ENCODE measurements at places on chromosomes 2 and 18.

DNA sequence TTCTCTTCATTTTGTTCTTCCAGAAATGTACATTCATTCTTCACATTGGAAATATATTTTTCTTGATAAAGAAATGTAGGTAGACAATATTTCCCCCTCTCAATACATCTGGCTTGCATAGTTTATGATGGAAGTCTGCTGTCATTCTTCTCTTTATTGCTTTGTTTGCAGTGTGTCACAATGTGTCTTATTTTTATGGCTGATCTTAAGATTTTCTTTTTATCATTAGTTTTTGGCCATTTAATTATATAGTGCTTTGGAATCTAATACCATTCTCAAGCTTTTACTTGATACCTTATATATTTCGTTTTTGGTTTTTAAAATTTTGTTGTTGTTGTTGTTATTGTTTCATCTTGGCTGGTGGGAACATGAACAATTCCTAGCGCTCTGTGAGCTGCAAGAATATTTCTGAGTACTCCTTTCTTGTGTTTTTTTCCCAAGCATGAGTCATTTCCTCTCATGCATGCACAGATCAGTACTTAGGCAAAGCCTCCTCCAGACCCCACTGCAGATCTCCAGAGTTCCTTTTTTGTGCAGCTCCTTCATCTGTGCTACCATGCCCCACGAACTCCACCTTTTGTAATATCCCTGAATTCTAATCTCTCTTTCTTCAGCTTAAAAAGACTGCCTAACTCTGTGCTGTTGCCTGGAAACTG is 13.7 kb upstream of the MMADHC start:
- DNase-seq = no peak

- no peak for DNase-seq
These were observed 56.3 kb upstream of the GULP1 start for GRCh38 chr2:188235364-188235763.

- no peak for DNase-seq
These were observed 212.5 kb downstream of the GBX2 start for GRCh38 chr2:235955664-235956063.

- DNase-seq = no peak
These were observed 77.6 kb downstream of the EPC2 start for GRCh38 chr2:148721991-148722777.

- DNase-seq = no peak
These were observed 12.2 kb downstream of the SPATA3 start for GRCh38 chr2:231008131-231008530.

DNA sequence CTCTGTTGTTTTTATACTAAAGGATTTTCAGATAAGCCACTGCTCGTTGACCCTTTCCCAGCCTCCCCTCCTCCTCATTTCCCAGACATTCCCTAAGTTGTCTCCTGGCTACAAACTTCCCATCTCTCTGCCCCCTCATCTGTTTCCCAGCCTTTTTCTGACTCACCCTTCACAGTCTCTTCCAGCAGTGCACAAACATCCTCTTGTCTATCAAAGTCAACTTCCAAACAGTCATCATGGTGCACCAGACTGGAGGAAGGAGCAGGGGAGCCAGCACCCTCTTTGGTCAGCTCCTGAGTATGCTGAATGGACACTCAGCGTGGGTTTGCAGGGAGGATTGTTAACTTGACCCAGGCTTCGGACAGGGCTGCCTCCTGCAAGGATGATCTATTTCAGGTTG is 26.6 kb upstream of the SPRED2 start:
- DNase-seq = no peak

DNA sequence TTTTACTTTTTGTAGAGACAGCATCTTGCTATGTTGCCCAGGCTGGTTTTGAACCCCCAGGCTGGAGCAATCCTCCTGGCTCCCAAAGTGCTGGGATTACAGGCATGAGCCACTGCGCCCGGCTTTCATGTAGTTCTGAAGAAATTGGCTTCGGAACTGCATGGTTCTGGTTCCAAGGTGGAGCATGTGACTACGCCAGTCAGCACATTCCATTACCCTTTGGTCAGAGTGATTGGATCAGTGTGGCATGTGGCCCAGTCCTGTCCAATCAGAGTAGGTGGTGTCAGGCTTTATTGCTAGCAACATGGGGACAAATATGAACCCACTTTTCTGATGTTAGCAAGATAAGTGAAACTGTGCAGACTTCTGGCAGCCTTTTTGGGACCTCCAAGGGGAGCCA is 16.3 kb upstream of the ATOH8 start:
- DNase-seq = no peak

DNA sequence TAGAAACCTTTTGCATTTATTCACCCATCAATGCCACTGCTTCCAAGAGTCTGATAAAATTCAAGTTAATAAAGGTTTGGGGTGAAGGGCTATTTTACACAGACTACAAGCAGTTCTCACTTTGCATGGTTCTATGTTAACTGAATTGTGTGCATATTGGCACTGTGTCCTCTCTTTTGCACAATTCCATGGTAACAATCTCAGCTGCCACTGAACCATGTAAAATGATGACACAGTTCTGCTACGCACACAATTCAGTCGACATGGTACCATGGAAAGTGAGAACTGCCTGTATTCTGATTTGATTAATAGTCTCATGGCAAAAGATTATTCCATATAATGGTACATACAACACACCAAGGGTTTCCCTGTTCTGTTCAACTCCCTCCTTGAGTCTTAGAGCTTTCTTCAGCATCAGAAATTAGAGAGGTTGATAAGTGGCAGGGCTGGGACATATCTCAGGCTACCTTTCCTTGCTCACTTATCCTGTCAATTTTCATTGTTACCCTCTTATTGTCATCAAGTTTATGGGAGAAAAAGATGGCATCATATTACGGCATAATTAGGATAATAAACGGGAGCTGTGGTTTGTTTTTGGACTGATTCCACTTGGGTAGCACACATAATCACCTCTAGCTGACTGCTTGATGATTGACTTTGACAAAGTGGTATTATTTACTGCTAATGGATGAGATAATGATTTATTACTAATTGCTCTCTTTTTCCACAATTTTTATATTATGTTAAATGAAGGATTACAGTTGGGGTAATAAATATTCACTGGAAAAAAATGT is 139.3 kb upstream of the CREB1 start:
- DNase-seq = no peak

DNA sequence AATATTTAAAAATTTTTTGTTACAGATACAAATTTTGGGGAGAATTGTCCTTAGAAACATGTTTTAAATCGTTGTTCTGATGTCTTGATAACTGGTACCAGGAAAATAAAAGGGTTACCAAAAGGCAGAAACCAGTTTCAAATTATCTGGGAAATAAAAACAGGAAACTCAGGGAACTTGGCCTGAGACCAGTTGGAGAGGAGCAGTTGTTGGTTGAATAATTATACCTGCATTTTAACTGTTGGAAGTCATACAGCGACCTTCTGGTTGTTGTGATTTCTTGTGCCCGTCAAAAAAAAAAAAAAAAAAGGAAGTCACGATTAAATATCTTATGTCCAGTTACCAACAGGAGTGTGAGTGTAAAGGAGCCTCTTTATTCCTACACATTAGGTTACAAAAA is 51.8 kb downstream of the CRIM1 start:
- DNase-seq = no peak

DNA sequence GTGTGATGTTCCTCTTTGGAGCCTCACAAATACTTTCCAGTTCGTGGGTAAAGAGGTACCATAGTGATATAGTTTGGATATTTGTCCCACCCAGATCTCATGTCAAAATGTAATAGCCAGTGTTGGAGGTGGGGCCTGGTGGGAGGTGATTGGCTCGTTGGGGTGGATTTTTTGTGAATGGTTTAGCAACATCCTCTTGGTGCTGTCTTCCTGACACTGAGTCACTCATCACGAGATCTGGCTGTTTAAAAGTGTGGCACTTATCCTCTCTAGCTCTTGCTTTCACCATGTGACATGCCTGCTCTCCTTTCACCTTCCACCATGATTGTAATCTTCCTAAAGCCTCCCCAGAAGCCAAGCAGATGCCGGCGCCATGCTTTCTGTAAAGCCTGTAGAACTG is 3.0 kb upstream of the CCDC93 start:
- no peak for DNase-seq

Data from posterior cingulate gyrus (tissue), 11 donors.